Upper lobe of right lung (tissue), 1 donor: ENCODE measurements at places on chromosomes 3 and 15. TPM values are rescaled to one million over a fixed set of nuclear protein-coding genes. Genes with fewer than 3 reads are reported as not detected.

IL16 gene
- total RNA-seq: 39.3 TPM

C3orf20 gene
- total RNA-seq: 0.14 TPM

DNA sequence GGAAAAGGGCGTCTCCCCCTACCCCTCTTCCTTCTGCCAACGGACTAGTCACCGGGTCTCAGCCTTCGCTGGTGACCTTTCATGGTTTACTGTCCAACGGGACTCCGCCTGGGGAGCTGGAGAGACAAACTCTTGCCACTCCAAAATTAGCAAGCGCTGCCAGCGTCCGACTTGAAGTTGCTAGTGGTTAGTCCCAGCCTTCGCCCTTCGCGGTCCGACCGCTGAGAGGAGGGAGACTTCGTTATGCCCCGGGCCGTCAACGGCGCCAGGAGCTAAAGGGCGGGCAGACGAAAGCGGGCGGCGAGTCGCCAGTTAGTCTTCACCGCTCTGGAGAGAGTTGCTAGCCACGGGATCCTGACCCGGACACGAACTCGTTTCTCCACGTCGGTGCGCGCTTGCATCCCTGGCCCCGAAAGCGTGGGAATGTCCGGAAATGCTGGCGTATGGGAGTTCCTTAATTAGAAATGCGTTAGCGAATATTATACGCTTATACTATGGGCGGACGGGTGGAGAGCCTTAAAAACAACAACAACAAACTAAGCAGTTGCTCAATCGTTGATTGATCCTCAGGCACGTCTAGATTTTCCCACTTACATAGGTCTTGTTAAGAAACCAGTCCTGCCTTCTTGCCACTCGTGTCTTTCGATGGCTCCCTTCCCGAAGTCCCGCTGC, 716 bp downstream of the SMC4 start:
- peak; percentile 78 for DNase-seq

GRCh38 chr15:88089024-88089620, 167.4 kb downstream of the NTRK3 start:
- no peak for DNase-seq

DNA sequence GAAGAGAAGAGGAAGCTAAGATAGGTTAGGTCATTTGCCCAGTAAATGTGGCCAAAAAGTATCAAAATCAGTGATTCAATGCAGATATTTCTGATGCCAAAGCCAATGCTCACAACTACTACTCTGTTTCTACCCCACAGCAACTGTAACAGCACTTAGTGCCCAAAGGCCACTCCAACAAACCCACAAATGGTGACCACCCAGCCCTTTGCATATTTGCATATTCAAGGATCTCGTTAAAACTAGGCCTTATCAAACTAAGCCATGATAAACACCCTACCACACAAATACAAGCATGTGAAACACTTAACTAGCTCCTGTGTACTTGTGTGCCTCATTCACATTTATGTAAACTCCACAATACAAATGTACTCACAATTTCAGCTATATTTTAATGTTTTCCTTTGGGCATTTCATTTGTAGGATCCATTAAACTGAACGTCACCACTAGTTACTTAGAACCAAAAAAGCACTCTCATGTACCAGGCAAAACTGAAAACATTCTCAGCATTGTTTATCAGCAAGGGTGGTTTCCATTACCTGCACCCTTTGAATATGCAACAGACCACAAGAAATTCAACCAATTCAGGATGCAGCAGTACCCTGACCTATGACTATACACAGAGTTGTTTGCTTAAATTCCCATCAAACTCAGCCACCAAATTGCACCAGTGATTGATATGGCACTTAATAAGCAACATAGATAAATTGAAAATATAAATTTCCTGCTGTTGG, 111.2 kb upstream of the STT3B start:
- DNase-seq: no peak

GRCh38 chr3:89107461-89108290, at the start of gene EPHA3:
Gene EPHA3, plus strand, starts transcription at chr3:89107621. Its CDS starts 128 bp downstream, at chr3:89107749.
- DNase-seq: peak; percentile 72
